ENCODE measurements at places on chromosomes 2 and 18.

- no peak for DNase-seq
These were observed 51.8 kb upstream of the STAT1 start for GRCh38 chr2:191065785-191066184.

- no peak for DNase-seq
These were observed 56.1 kb upstream of the RNF152 start for GRCh38 chr18:61948846-61949438.

DNA sequence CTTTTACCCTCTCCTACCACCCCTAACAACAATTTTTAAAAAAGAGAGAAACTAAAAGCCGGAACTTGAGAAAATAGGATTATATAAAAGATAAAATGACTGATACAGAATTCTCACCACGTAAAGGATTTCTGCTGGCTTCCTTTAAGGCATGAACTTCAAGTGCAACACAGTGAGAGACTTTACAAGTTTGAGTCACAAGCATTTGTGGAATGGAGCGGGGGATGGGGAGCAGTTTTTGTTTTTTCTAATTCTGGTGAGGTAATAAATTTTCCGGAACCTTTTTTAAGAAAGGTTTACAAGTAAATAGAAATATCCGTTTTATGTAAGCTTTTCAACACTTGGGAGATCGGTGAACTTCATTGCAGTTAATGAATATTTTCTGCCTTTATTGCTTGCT, 1.8 kb upstream of the CDH2 start:
- DNase-seq, result no peak

GRCh38 chr2:44360749-44361329, 455 bp downstream of the PREPL start:
- DNase-seq, result no peak

DNA sequence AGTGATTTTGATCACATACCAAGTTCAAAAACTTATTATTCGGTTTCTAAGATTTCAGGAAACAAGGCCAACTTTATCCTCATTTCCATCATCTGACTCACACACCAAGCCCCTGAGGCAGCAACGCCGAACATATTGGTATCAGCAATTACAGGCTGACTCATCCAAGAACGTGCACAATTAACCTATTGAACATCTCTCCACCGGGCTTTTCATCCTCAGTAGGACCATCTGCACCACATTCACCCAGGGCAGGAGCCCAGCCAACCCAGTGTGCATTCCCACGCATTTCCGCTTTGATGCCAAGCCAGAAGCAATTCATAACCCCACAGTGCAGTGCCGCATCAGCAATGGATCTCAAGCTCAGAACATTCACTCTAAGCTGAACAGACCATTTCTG, 52.9 kb downstream of the SCG2 start:
- no peak for DNase-seq

DNA sequence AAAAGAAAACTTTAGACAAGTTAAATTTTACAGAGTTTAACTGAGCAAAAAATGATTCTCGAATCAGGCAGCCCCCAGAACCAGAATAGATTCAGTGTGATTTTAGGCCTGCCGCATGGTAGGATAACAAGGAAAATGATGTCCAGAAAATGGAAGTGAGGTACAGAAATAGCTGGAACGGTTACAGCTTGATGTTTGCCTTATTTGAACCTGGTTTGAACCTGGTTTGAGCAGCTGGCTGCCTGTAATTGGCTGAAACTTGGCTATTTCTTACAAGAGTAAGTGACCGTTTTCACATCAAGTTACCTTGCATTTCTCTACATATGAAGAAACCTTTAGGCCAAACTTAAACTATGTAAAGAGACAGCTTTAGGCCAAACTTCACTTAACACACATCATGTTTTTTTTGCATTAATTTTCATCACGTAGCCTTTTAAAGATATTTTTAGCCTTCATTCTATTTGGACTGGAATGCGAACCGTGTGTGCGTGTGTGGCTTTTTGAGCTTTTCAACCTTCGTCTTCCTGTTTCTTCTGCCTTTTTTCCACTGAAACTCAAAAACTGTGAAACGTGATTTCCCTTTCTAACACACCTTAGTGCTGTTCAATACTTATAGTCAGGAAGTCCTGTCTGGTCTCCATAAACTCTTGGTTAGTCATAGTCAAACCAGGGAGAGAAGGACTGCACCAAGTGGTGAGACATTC, 4.5 kb upstream of the POLE4 start:
- no peak for DNase-seq

DNA sequence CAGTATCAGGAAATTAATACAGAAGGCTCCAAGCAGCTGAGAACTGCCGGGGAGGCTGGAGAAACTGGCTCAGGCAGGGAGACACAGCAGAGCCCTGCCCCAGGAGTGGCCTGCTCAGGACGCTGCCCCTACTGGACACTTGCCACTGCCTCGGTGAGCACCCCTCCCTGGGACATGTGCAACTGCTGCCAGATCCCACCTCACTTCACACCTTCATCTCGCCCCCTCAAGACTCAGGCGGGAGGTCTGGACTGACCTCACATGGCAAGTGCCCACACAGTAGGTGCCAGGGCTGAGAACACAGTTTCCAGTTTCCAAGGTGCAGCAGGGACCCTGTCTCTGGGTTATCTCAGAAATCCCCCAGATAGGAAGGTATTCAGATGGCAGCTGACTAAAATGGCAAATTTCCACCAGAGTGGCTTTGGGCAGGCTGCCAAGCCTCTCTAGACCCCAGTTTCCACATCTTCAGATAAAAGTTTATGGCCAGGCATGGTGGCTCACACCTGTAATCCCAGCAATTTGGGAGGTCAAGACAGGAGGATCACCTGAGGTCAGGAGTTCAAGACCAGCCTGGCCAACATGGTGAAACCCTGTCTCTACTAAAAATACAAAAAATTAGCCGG, 33.7 kb upstream of the LBH start:
- DNase-seq, result no peak

DNA sequence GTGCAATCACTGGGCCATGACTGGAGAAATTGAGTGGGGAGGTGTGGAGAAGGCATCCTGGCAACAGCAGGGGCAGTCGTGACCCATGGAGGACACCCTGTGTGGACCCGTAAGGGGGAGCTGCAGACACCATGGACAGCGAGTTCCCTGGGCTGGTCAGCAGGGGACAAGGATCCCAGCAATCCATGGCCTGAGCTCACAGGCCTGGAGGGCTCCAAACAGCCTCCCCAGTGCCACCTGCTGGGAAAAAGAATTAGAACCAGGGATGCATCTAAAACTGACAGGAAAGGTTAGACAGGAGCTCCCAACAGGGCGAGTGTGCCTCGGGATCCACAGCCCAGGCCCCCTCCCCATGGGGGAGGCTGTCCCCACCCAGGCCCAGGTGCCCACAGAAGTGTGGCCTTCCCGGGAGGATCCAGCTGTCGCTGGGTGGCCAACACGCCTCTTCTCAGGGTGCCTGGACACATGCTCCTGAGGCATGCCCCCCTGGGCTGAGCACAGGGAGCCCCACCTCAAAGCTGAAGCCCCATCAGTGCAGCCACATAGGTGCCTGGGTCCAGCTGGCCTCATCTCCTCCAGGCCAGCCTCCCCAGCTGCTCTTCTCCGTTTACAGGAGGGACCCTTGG, 20.5 kb upstream of the KIF1A start:
- DNase-seq, result no peak

GRCh38 chr2:226795281-226796011, 4.2 kb downstream of the IRS1 start:
- no peak for DNase-seq

- no peak for DNase-seq
These were observed 30.1 kb upstream of the GMPPA start for GRCh38 chr2:219468410-219469185.

GRCh38 chr2:222907790-222908441, 47.1 kb downstream of the ACSL3 start:
- DNase-seq, result no peak

- DNase-seq, result no peak
These were observed 223.5 kb downstream of the UBE2E3 start for GRCh38 chr2:181203916-181204315.

Measured in GM12892 (cell line).